ENCODE measurements at places on chromosomes 5 and 9.

GRCh38 chr9:112333639-112334431 is 416 bp upstream of the PTBP3 start:
- peak; percentile 96 for DNase-seq

DNA sequence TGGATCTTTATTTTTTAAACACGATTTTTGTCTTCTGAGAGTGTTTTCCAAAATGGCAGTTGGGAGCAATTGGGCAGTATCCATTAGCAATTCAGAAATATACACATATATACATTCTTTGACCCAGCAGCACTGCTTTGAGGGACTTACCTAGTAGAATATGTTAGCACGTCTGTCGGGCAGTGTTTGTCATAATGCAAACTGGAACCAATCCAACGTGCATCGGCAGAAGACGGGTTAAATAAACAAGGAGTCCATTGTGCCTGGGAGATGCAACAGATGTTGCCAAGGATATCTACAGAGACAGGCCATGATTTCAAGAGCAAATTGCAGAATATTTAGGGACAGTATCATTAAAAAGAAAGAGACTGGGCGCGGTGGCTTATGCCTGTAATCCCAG is 107.0 kb downstream of the COL5A1 start:
- DNase-seq, result no peak

GRCh38 chr9:98916660-98917059 is 27.0 kb upstream of the COL15A1 start:
- no peak for DNase-seq

DNA sequence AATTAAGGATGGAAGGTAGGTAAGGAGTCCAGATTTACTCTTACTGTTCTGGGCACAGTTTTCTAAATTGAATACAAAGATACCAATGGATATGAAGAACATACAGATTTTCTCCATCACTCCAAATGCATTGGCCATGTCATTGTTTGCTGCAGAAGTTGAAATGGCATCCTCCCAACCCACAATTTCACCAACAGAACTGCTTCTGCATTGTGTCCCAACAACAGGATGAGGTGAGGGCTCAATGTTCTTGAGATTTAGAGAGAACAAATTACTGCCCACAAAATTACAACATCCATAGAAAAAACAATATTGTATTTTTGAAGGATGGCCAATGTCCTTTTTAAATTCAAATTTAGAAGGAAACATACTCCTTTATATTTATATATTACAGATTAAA is 88.9 kb downstream of the NUDT12 start:
- DNase-seq, result no peak

GRCh38 chr9:90830977-90831376 is 29.4 kb downstream of the SYK start:
- DNase-seq, result no peak

DNA sequence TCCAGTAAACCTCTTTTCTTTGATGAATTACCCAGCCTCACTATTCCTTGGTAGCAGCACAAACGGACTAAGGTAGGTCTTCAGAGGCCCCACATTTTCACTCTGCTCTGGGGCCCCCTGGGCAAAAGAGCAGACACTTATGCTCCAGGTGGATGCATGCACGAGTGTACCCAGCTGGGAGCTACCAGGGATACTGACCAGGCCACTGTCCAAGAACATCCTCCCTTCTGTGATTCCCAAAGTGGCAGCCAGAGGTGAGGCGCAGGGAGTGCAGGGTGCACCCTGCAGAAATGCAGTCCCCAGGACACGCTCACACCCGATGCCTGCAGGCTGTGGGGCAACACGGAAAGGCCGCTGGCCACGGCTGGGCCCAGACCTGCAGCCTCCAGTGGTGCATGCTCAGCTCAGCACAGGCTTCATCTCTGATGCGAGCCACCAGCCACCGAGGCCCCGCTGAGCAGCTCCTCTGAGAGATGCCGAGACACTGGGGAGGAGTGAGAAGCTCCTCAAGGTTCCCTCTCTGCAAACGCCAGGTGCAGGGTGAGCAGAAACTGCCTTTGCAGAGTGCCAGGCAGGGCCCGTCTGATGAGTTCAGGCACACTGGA is 48.1 kb upstream of the OLFM1 start:
- DNase-seq, result no peak

GRCh38 chr5:167332309-167332708 is 959.1 kb upstream of the WWC1 start:
- DNase-seq, result no peak

GRCh38 chr5:99004960-99005359 is 76.2 kb upstream of the CHD1 start:
- no peak for DNase-seq

DNA sequence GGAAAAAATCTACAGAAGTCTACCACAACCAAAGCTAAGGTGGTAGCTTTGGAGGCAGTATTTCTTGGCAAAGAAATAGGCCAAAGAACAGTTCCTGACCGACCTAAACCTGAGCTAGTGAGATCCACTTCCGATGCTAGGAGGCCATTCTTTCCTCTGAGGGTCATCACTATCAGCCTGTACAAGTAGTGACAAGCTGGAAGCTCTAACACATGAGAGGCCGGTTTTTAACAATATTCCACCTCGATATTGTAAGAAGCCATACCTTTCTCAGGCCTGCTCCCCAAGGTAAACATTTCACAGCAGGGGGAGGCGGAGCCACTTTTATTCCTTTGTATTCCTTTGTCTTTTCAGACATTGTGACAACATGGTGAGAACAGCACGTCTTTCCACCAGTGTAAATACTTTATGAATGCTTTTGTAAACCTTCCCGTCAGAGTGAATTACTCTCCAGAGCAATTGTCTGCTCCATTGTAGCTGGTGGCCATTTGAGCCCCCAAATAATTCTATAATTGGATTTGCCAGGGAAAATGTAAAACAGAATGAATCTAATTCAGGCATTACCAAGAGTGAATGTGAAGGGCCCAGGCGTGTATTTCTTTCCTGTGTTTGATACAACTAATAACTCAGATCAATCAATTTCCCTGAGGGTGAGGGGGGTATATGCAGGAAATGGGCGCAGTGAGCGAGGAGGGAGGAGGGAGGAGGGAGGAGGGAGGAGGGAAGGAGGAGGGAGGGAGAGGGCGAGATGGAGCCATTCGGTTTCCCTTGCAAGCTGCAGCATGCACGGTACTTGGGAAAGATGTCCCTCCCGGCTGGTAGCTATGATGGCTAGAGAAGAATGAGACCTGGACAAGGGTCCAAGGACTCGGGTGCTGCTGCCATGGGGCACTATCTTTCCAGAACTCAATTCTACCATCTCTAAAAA is 166.6 kb downstream of the CDK5RAP2 start:
- no peak for DNase-seq

- DNase-seq, result no peak
Measured at GRCh38 chr5:66717455-66718373, 121.5 kb downstream of the MAST4 start.

DNA sequence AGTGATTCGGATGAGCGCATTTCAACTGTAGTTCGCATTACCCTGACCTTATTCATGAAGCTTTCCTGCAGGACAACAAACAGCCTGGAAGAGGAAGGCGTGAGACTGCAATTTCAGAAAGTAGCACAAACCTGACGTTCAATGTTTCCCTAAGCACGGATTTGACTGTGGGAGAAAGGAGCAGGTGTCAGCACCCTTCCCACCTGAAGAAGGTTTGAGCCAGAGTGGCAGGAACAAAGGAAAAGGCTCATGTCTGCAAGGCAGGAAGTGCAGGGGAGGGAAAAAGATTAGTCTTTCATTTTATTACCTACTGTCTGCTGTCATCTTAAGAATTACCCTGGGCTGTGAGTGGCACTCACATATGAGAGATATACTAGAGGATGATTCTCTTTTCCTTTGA is 114.0 kb downstream of the MED10 start:
- DNase-seq, result no peak

DNA sequence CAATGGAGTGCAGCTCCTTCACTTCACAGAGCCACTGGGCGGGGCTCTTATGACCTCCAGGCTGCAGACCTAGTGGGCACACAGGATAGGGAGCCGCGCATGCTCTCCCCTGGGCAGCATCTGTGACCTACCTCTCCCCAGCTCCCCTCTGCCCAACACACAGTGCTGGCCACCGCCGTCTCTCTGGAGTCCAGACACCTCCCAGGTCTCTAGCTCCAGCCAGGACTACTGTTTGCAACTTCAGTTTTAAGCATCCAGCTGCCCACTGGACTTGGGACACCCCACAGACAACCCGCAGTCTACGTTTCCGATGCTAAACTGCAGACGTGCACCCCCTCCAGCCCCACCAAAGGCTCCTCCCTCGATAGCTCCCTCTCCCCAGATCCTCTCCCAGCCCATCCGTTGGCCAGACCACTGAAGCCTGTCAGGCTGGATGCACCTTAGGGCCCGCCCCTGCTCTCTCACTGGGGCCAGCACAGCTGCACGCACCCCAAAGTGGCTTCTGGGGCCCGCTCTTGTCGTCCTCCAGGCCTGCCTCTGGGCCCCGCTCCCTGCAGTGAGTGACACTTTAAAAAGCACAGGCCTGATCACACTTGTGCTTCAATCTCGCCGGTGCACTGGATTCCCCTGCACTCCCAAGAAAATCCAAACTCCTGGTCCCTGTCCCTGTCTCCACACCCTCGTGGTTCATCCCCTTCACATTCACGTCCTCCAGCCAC is 11.3 kb downstream of the FLT4 start:
- DNase-seq, result no peak
